Psoas muscle (tissue), 8 donors: ENCODE measurements at places on chromosomes 7 and 10. TPM values are rescaled to one million over a fixed set of nuclear protein-coding genes. Genes with fewer than 3 reads are reported as not detected.

- no peak overlapping the region for H3K27ac ChIP-seq
- H3K27me3 ChIP-seq, result no peaks in the 10 kb centered on the region
- no peaks in the 10 kb centered on the region for H3K36me3 ChIP-seq
- H3K4me3 ChIP-seq, result no peak overlapping the region
- no peak for DNase-seq
These were observed 108.7 kb upstream of the RHOBTB1 start for GRCh38 chr10:61052469-61053205.

GRCh38 chr10:119404719-119405519 is 137.6 kb downstream of the RGS10 start:
- peaks cover 4% of the 10 kb centered on the region for H3K4me1 ChIP-seq
- no peaks in the 10 kb centered on the region for H3K36me3 ChIP-seq
- H3K27ac ChIP-seq, result peak overlapping the region; percentile 41
- H3K4me3 ChIP-seq, result no peak overlapping the region
- no peak for DNase-seq
- H3K27me3 ChIP-seq, result no peaks in the 10 kb centered on the region

PSPH gene
- 2.6 TPM for total RNA-seq

- no peaks in the 10 kb centered on the region for H3K36me3 ChIP-seq
- H3K27me3 ChIP-seq, result no peaks in the 10 kb centered on the region
- no peak overlapping the region for H3K4me3 ChIP-seq
- H3K27ac ChIP-seq, result no peak overlapping the region
These were observed 464.3 kb upstream of the ADARB2 start for GRCh38 chr10:2201534-2202099.

GRCh38 chr10:103784723-103785418 is 70.5 kb downstream of the SH3PXD2A start:
- H3K36me3 ChIP-seq, result no peaks in the 10 kb centered on the region
- peaks cover 31% of the 10 kb centered on the region for H3K4me1 ChIP-seq
- no peak overlapping the region for H3K4me3 ChIP-seq
- no peaks in the 10 kb centered on the region for H3K27me3 ChIP-seq

- H3K36me3 ChIP-seq, result no peaks in the 10 kb centered on the region
- no peak overlapping the region for H3K4me3 ChIP-seq
- H3K27me3 ChIP-seq, result no peaks in the 10 kb centered on the region
- no peak for DNase-seq
- no peak overlapping the region for H3K27ac ChIP-seq
These were observed 359.3 kb downstream of the HGF start for GRCh38 chr7:81410471-81411117.

- H3K36me3 ChIP-seq, result no peaks in the 10 kb centered on the region
- no peak overlapping the region for H3K27ac ChIP-seq
- H3K4me3 ChIP-seq, result no peak overlapping the region
- DNase-seq, result no peak
These were observed 17.7 kb downstream of the GIMAP5 start for GRCh38 chr7:150754951-150755350.

- no peaks in the 10 kb centered on the region for H3K36me3 ChIP-seq
- peak; percentile 48 for DNase-seq
- no peak overlapping the region for H3K27ac ChIP-seq
- H3K4me3 ChIP-seq, result no peak overlapping the region
- no peaks in the 10 kb centered on the region for H3K4me1 ChIP-seq
These were observed 158.3 kb upstream of the PPP2R2D start for GRCh38 chr10:131742500-131742951.

CCAR1 gene
- total RNA-seq, result 52.8 TPM

- H3K27ac ChIP-seq, result peak overlapping the region; percentile 65
- peaks cover 27% of the 10 kb centered on the region for H3K36me3 ChIP-seq
- no peak for DNase-seq
- H3K27me3 ChIP-seq, result no peaks in the 10 kb centered on the region
- peaks cover 61% of the 10 kb centered on the region for H3K4me1 ChIP-seq
These were observed 24.1 kb downstream of the UBE2D1 start for GRCh38 chr10:58358947-58359346.

LDB3 gene
- total RNA-seq, result 2,187 TPM

RBP3 gene
- not detected for total RNA-seq

DNA sequence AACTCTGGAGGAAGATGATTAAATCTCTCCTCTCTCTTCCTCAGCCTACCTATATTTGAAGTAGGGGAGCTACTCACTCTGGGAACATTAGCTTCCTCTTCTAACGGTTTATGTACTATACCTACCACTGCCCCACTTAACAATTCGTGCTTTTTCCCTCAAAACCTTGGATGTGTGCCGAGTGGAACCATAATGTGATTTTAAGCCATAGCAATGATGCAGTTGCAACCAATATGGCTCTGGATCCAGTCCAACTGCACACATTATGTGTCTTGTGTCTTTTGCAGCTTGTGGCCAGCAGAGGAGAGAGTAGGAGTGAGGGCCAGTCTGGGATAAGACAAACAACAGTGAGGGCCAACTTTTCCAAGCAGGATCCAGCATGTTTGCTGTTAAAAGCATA is 170.7 kb downstream of the GATA3 start:
- H3K36me3 ChIP-seq, result no peaks in the 10 kb centered on the region
- no peak for DNase-seq
- no peak overlapping the region for H3K27ac ChIP-seq
- no peaks in the 10 kb centered on the region for H3K27me3 ChIP-seq
- H3K4me1 ChIP-seq, result no peaks in the 10 kb centered on the region

GRCh38 chr10:73998929-73999691 is 1.2 kb downstream of the VCL start:
- peak overlapping the region; percentile 95 for H3K4me3 ChIP-seq
- peak; percentile 62 for DNase-seq
- H3K36me3 ChIP-seq, result no peaks in the 10 kb centered on the region
- H3K27me3 ChIP-seq, result no peaks in the 10 kb centered on the region
- peaks cover 44% of the 10 kb centered on the region for H3K4me1 ChIP-seq

GRCh38 chr10:437698-438490 is 251.6 kb downstream of the DIP2C start:
- no peaks in the 10 kb centered on the region for H3K4me1 ChIP-seq
- no peaks in the 10 kb centered on the region for H3K36me3 ChIP-seq
- H3K27me3 ChIP-seq, result no peaks in the 10 kb centered on the region

DNA sequence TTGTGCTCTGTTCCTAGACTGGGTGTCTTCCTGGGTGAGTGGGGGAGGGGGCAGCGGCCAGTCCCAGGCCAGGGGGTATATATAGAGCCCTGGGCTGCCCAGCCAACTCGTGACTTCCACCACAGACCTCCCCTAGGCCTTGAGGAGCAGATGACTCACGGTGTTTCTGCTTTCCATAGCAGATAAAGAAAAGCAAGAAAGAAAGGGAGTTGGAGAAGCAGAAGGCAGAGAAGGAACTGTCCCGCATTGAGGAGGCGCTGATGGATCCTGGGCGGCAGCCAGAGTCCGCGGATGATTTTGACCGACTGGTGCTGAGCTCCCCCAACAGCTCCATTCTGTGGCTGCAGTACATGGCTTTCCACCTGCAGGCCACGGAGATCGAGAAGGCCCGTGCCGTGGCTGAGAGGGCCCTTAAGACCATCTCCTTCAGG is 10.1 kb downstream of the CALHM2 start:
- H3K27me3 ChIP-seq, result no peaks in the 10 kb centered on the region
- H3K4me1 ChIP-seq, result peaks cover 14% of the 10 kb centered on the region
- peak overlapping the region; percentile 33 for H3K27ac ChIP-seq

PNLIPRP1 gene
- total RNA-seq, result not detected

AKR1E2 gene
- 5.1 TPM for total RNA-seq

PLAC9 gene
- 9.9 TPM for total RNA-seq

DNA sequence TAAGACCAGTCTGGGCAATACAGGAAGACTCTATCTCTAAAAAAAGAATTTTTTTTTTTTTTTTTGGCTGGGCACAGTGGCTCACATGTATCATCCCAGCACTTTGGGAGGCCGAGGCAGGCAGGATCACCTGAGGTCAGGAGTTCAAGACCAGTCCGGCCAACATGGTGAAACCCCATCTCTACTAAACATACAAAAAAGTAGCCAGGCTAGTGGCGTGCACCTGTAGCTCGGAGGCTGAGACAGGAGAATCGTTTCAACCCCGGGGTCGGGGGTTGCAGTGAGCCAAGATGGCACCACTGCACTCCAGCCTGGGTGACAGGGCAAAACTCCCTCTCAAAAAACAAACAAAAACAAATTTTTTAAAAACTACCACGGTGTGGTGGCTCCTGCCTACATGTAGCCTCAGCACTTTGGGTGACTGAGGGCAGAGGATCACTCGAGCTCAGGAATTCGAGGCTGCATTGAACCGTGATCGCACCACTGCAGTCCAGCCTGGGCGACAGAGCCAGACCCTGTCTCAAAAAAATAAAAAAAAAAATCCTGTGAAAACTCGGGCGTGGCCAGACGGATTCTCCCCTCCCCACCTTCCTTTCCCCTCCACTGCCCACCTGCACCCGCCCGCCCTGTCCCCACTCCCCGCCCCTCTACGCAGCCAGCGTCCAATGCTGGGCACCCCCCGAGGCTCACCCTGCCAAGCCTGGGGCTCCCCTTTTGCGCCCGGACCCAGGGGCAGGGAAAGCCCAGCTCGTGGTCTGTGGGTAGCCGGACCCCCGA is 745 bp upstream of the ORAI2 start:
- no peak for DNase-seq
- no peaks in the 10 kb centered on the region for H3K36me3 ChIP-seq
- no peaks in the 10 kb centered on the region for H3K27me3 ChIP-seq
- H3K4me3 ChIP-seq, result peak overlapping the region; percentile 79
- peaks cover 3% of the 10 kb centered on the region for H3K4me1 ChIP-seq
- H3K27ac ChIP-seq, result no peak overlapping the region

- H3K27me3 ChIP-seq, result no peaks in the 10 kb centered on the region
- no peak overlapping the region for H3K4me3 ChIP-seq
- H3K36me3 ChIP-seq, result no peaks in the 10 kb centered on the region
- peaks cover 32% of the 10 kb centered on the region for H3K4me1 ChIP-seq
- no peak for DNase-seq
These were observed 595.2 kb downstream of the SDK1 start for GRCh38 chr7:3896169-3896765.

DNA sequence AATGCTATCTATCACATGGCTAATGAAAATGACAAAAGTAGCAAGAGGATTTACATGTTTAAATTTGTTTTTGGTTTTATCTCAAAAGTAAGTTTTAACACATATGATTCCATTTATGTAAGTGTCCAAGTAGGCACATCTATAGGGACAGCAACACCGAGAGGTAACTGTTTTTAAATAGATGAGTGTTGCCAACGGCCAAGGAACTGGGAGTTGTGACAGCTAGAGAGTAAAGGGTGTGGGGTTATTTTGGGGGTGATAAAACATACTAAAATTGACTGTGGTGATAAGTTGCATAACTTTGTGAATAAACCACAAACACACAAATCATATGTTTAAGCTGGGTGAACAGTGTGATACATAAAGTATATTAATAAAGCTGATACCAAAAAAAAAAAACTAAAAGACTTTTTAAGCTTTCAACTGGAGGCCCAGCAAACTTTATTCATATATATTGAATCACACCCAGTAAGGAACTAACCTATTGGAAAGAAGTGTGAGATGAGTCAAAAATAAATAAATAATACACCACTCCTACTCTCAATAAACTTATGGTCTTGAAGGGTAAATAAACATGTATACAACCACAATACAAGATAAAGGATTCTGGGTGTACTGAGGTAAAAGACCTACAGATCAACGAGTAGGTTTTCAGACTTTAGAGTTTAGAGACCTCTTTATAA is 33.0 kb downstream of the LRRC72 start:
- no peak for DNase-seq
- H3K27ac ChIP-seq, result no peak overlapping the region
- no peak overlapping the region for H3K4me3 ChIP-seq
- no peaks in the 10 kb centered on the region for H3K27me3 ChIP-seq
- no peaks in the 10 kb centered on the region for H3K4me1 ChIP-seq

GRCh38 chr10:69960988-69961880 is 91.4 kb upstream of the MACROH2A2 start:
- no peak overlapping the region for H3K4me3 ChIP-seq
- no peak overlapping the region for H3K27ac ChIP-seq
- no peaks in the 10 kb centered on the region for H3K36me3 ChIP-seq
- no peaks in the 10 kb centered on the region for H3K27me3 ChIP-seq
- DNase-seq, result no peak

ECHDC3 gene
- 39.9 TPM for total RNA-seq

GRCh38 chr10:7048061-7048460 is 362.8 kb downstream of the SFMBT2 start:
- DNase-seq, result no peak
- no peaks in the 10 kb centered on the region for H3K36me3 ChIP-seq
- no peaks in the 10 kb centered on the region for H3K27me3 ChIP-seq
- no peak overlapping the region for H3K4me3 ChIP-seq

BAIAP2L1 gene
- total RNA-seq, result 3.0 TPM

GRCh38 chr10:62183857-62184795 is 84.5 kb downstream of the RTKN2 start:
- no peak overlapping the region for H3K27ac ChIP-seq
- no peaks in the 10 kb centered on the region for H3K27me3 ChIP-seq
- H3K4me3 ChIP-seq, result no peak overlapping the region
- no peaks in the 10 kb centered on the region for H3K36me3 ChIP-seq
- no peak for DNase-seq
- H3K4me1 ChIP-seq, result no peaks in the 10 kb centered on the region

PRPS1L1 gene
- total RNA-seq, result not detected

GRCh38 chr7:103379270-103379975 is 32.0 kb downstream of the PSMC2 start:
- H3K27me3 ChIP-seq, result no peaks in the 10 kb centered on the region
- no peak for DNase-seq
- no peak overlapping the region for H3K4me3 ChIP-seq
- no peak overlapping the region for H3K27ac ChIP-seq
- no peaks in the 10 kb centered on the region for H3K4me1 ChIP-seq

DNA sequence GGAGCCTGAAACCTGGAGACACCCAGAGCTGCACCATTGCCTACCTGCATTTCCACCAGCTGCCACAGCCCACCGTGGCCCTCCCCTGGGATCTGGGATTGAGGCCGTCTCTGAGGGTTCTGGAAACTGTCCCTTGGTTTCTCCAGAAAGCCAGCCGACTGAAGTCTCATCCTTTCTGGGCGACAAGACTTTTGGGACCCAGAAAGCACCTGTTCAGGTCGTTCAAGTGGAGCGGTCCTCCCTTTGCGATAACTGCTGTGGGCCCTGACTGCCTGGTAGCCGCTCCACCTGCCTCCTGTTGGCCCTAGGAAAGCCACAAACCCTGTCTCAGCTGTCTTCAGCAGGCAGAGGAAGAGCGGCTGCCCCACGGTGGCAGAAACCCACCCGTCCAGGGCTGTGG is 346.0 kb upstream of the MKI67 start:
- H3K4me3 ChIP-seq, result no peak overlapping the region
- no peak for DNase-seq
- H3K27me3 ChIP-seq, result no peaks in the 10 kb centered on the region
- H3K36me3 ChIP-seq, result no peaks in the 10 kb centered on the region
- H3K27ac ChIP-seq, result no peak overlapping the region

GRCh38 chr7:149430192-149430591 is 30.7 kb downstream of the ZNF777 start:
- no peaks in the 10 kb centered on the region for H3K27me3 ChIP-seq
- H3K27ac ChIP-seq, result no peak overlapping the region
- no peak overlapping the region for H3K4me3 ChIP-seq
- peaks cover 5% of the 10 kb centered on the region for H3K36me3 ChIP-seq

DNA sequence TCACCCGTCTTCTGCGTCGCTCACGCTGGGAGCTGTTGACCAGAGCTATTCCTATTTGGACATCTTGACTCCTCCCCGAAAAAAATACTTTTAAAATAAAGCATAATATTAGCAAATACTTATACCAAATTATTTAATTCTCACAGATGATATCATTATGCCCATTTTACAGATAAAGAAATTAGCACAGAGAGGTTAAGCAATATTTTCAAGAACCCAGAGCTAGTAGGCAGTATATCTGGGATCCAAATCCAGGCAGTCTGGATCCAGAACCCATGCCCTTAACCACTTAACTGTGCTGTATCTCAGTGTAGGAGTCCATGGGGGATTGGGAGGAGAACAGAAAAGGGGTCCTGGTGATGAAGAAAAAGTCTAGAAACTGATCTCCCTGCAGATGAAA is 6.1 kb downstream of the IQUB start:
- no peak overlapping the region for H3K27ac ChIP-seq
- H3K27me3 ChIP-seq, result no peaks in the 10 kb centered on the region
- DNase-seq, result no peak
- no peaks in the 10 kb centered on the region for H3K36me3 ChIP-seq
